ENCODE measurements at places on chromosomes 6 and 20. TPM values are rescaled to one million over a fixed set of nuclear protein-coding genes. Genes with fewer than 3 reads are reported as not detected.

SLC35B3 gene
- 7.7 TPM for total RNA-seq

FYN gene
- 4.9 TPM for total RNA-seq

PHACTR1 gene
- total RNA-seq, result not detected

LPA gene
- total RNA-seq, result not detected

ARHGAP40 gene
- total RNA-seq, result not detected

SNPH gene
- total RNA-seq, result 3.7 TPM

All from A549 treated with RU486 at 1 μM for 4 hours (cell line).